Renal cortical epithelial cell (primary cell): ENCODE measurements at places on chromosomes 13 and 19. TPM values are rescaled to one million over a fixed set of nuclear protein-coding genes. Genes with fewer than 3 reads are reported as not detected.

TINCR gene
- total RNA-seq, result not detected in 2 replicates

ADGRE3 gene
- total RNA-seq, result not detected in 2 replicates

CHAMP1 gene
- total RNA-seq, result 15.3 and 15.9 TPM in 2 replicates

MEX3D gene
- total RNA-seq, result 57.7 and 80.1 TPM in 2 replicates

SUGT1 gene
- total RNA-seq, result 55.9 and 70.7 TPM in 2 replicates

GPR4 gene
- under 0.01 TPM in 1 of 2 replicates, not detected in the other for total RNA-seq

RNASEH2B gene
- 32.7 and 51.4 TPM in 2 replicates for total RNA-seq

ZNF266 gene
- 10.4 and 19.3 TPM in 2 replicates for total RNA-seq

PCSK4 gene
- 1.6 and 4.9 TPM in 2 replicates for total RNA-seq

RHPN2 gene
- total RNA-seq, result 46.5 and 92.1 TPM in 2 replicates

CEACAM7 gene
- total RNA-seq, result not detected in 2 replicates

KIRREL2 gene
- total RNA-seq, result not detected in 2 replicates

CEACAM4 gene
- total RNA-seq, result not detected in 2 replicates

SYNGR4 gene
- total RNA-seq, result not detected in 2 replicates

ZNF528 gene
- total RNA-seq, result 19.1 and 28.2 TPM in 2 replicates

DENND1C gene
- total RNA-seq, result 0.20 and 0.52 TPM in 2 replicates

VN1R4 gene
- total RNA-seq, result not detected in 2 replicates

PLPPR3 gene
- total RNA-seq, result 0.50 and 0.87 TPM in 2 replicates

ANKRD10 gene
- 77.4 and 120 TPM in 2 replicates for total RNA-seq

IGFL2 gene
- total RNA-seq, result not detected in 2 replicates

PPM1N gene
- total RNA-seq, result 0.75 and 1.0 TPM in 2 replicates

DKKL1 gene
- 0.17 and 0.35 TPM in 2 replicates for total RNA-seq

CGB2 gene
- total RNA-seq, result 1.0 TPM in 1 of 2 replicates, not detected in the other

CYP4F2 gene
- total RNA-seq, result 0.05 and 1.9 TPM in 2 replicates

KLK10 gene
- total RNA-seq, result 0.60 and 17.4 TPM in 2 replicates

TNNI3 gene
- total RNA-seq, result 0.15 TPM in 1 of 2 replicates, not detected in the other

MYO9B gene
- 28.7 and 54.2 TPM in 2 replicates for total RNA-seq

FAM174C gene
- total RNA-seq, result 13.9 and 21.5 TPM in 2 replicates

TRPM4 gene
- 15.3 and 30.4 TPM in 2 replicates for total RNA-seq

TNFAIP8L1 gene
- 3.0 and 5.4 TPM in 2 replicates for total RNA-seq

GGN gene
- 0.80 and 1.7 TPM in 2 replicates for total RNA-seq

NOVA2 gene
- under 0.01 TPM in 1 of 2 replicates, not detected in the other for total RNA-seq

ZNF85 gene
- total RNA-seq, result 1.2 and 5.4 TPM in 2 replicates

SYCN gene
- total RNA-seq, result not detected in 2 replicates

ZFP36 gene
- 0.35 and 2.8 TPM in 2 replicates for total RNA-seq

PCCA gene
- total RNA-seq, result 12.5 and 72.8 TPM in 2 replicates

ZNF426 gene
- total RNA-seq, result 28.8 and 34.1 TPM in 2 replicates

CCDC122 gene
- 8.2 and 10.2 TPM in 2 replicates for total RNA-seq

FAM83E gene
- total RNA-seq, result 0.17 TPM in 1 of 2 replicates, not detected in the other

ITM2B gene
- 310 and 1,405 TPM in 2 replicates for total RNA-seq

HNRNPA1L2 gene
- total RNA-seq, result 1.6 and 4.5 TPM in 2 replicates
